Testis (tissue), 5 donors: ENCODE measurements at places on chromosomes 1 and 21. TPM values are rescaled to one million over a fixed set of nuclear protein-coding genes. Genes with fewer than 3 reads are reported as not detected.

The RAB7B gene
- total RNA-seq = 8.4 TPM

The WNT4 gene
- 0.74 TPM for total RNA-seq

The ZYG11A gene
- 8.7 TPM for total RNA-seq

The DPT gene
- 8.2 TPM for total RNA-seq

The ADAMTS1 gene
- 31.3 TPM for total RNA-seq

The AJAP1 gene
- total RNA-seq = 5.8 TPM

The NT5C1A gene
- total RNA-seq = 2.1 TPM

The UBL4B gene
- 34.1 TPM for total RNA-seq

The S100A1 gene
- total RNA-seq = 24.0 TPM

- DNase-seq = no peak
Observed at GRCh38 chr21:41630249-41630648, 122.3 kb upstream of the TMPRSS2 start.

DNA sequence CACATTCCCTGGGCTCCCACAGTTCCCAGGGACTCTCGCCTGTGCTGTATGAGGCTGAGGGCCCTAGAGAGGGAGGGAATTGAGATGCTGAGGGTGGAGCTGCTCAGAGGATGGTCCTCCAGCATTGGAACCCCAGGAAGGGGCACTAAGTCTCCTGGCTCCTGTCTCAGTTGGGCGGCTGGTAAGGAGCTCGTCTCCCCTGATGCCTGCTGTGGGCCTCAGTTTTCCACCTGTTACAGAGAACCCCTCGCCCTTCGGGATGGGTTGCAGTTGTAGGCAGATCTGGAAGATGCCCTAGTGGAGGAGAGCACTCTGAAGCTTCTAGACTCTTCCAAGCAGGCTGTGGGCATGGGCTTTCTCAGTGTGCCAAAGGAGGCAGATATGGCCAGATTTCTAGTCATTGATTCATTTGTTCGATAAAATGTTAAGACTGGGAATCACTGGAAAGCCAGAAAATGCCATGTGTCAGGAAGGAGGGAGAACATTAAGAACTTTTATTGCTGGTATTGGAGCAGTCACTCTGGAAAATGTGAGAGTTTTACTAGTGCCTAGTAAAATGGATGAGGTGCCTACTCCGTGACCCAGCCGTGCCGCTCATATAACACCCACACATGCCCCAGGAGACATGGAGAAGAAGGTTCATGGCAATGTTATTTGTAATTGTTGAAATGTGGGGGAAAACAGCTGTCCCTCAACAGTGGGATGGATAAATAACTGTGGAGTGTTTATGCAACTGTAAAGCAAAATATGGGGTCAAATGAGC lies 828 bp upstream of the MYBPH start:
- DNase-seq = no peak

DNA sequence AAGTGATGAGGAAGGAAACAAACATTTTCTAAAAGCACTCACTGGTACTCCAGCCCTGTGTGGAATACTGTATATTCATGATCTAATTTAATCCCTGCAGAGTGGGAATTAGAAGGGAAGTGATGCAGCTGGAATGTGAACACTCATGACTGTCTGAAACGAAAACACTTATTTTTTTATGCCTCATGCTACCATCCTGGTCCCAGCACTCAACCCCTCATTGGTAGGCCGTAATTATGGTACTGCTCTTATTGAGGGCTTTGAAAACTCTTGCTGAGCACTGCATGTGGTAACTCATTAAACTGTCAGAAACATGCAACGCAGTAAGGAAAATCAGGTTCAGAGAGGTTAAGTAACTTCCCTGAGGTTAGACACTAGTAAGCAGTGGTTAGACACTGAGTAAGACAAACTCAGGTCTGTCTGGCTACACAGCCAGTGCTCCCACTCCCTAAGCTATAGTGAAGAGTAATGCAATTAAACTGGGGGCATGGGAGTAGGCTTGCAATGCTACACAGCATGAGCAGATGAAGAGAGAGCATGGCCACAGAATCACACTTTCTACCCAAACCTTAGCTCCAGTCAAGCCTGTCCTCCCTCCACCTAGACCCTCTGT lies 17.3 kb upstream of the TNFSF4 start:
- DNase-seq = no peak

GRCh38 chr1:162687870-162688269 lies 55.6 kb downstream of the DDR2 start:
- no peak for DNase-seq

DNA sequence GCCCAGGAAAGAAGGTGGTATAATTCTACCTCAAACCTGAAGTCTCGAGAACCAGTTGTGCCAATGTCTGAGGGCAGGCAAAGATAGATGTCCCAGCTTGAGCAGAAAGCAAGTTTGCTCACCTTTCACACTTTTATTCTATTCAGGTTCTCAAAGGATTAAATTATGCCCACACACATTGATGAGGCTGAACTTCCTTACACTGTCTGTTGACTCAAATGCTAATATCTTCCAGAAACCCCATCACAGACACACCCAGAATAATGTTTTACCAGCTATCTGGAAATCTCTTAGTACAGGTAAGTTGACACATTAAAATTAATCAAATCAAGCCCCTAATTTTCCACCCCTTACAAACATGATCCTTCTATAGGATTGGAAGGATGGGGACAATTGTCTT lies 605.7 kb downstream of the NUF2 start:
- DNase-seq = no peak

- DNase-seq = no peak
Observed at GRCh38 chr1:236144033-236144432, 1.7 kb downstream of the GPR137B start.

- DNase-seq = no peak
Observed at GRCh38 chr1:6410248-6410893, 9.3 kb downstream of the HES2 start.

DNA sequence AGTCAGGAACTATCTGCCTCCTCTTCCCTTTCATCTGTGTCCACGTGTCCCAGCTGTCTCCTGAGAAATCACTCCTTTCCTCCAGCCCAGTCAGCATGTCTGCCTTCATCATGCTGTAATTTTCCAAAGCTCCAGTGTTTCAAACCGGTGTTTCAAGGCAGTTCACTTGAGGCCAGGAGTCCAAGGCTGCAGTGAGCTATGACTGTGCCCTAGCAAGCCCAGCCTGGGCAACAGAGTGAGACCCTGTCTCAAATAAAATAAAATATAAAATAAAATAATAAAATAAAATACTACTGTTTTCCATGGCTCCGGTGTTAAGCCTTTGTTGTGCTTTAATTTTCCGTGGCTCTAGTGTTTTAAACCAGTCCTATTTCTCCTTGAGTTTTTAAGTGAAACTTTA lies 7.9 kb upstream of the SELENON start:
- DNase-seq = no peak

DNA sequence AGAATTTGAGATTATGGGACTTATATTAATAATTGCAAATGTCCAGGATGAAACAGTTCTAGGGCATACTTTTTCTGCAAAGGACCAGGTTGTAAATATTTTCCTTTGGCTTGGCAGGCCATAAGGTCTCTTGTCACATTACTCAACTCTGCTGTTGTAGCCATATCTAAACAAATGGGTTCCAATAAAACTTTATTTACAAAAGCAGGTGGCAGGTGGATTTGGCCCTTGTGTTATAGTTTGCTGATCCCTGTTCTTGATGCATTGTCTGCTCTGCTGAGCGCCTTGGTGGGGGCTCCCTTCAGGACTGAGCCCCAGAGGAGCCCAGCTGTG lies 258.5 kb downstream of the FOXD2 start:
- DNase-seq = no peak

DNA sequence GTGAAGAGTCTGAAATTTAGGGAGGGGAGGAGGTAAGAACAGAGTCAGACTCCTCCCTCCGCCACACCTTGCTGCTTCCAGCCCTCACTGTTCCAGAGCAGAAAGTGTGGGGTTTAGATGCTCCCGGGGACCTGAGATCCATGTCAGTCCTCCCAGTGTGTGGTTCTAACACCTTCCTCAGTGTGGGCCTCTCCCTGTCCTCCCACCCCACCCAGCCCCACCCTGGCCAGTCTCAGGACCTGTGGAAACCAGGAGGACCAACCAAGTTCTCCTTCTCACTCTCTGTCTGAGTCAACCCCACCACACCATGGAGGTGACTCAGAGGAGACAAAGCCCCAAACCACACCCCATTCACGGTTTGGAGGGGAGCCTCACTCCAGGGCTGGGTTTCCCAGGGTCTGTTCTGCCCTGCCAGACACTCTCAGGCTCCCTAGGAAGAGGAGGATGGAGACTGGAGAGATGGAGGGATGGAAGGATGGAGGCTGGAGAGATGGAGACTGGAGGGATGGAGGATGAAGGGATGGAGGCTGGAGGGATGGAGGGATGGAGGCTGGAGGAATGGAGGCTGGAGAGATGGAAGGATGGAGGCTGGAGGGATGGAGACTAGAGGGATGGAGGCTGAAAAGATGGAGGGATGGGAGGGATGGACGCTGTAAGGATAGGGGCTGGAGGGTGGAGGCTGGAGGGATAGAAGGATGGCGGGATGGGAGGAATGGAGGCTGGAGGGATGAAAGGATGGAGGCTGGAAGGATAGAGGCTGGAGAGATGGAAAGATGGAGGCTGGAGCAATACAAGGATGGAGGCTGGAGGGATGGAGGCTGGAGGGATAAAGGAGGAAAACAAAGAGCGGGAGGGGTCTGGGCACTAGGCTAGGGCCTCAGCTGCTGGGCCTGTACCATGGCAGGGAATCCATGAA lies 100.9 kb upstream of the RUNX3 start:
- DNase-seq = no peak

DNA sequence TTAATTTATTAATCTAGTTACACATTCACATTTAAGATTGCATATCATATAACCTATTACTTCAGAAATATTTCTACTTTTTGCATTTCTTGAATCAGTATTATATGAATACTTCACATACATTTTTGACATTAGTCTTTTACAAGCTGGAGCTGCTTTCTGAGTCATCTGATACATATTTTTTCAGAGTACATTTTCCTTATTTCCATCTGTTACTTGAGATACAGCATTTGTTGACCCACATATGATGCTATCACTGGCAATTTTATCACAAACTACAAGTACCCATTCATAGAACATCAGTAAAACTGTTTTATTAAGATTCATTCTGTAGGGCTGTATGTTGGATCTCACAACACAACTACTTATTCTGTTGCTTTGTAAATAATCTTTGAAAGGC lies 367.2 kb upstream of the ST6GALNAC5 start:
- no peak for DNase-seq
